ENCODE measurements at places on chromosomes 16 and 17.

- DNase-seq, result no peak
Measured at GRCh38 chr17:11244776-11245175, 3.8 kb downstream of the SHISA6 start.

DNA sequence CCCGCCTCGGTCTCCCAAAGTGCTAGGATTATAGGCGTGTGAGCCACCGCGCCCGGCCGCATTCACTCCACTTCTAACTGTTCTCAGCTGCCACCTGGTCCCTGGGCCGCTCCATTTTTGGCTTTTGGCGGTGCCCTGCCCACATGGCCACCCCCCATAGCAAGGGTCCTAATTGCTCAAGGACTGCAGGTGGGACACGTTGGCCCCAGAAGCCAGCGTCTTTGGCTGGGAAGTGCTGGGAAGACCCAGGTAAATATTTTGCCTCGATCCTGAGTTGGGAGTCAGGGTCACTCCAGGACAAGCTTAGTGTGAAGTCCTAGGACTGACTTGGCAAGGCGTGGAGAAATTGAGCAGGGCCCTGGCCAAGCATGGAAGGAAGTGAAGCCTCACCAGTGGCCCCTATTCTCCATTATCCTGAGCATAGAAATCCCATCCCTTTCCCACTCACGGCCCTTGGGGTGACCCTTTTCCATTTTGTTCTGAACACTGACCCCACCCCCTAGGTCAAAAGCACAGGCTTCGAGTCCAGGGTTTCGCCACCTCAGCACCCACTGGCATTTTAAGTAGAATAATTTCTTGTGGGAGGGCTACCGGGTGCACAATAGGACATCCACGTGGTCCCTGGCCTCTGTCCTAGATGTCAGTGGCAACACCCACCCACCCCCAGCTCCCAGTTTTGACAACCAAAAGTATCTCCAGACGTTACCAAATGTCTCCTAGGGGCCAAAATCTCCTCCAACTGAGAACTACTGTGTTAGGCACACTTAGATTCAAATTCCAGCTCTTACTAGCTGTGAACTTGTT lies 5.9 kb upstream of the WDR81 start:
- DNase-seq, result no peak

DNA sequence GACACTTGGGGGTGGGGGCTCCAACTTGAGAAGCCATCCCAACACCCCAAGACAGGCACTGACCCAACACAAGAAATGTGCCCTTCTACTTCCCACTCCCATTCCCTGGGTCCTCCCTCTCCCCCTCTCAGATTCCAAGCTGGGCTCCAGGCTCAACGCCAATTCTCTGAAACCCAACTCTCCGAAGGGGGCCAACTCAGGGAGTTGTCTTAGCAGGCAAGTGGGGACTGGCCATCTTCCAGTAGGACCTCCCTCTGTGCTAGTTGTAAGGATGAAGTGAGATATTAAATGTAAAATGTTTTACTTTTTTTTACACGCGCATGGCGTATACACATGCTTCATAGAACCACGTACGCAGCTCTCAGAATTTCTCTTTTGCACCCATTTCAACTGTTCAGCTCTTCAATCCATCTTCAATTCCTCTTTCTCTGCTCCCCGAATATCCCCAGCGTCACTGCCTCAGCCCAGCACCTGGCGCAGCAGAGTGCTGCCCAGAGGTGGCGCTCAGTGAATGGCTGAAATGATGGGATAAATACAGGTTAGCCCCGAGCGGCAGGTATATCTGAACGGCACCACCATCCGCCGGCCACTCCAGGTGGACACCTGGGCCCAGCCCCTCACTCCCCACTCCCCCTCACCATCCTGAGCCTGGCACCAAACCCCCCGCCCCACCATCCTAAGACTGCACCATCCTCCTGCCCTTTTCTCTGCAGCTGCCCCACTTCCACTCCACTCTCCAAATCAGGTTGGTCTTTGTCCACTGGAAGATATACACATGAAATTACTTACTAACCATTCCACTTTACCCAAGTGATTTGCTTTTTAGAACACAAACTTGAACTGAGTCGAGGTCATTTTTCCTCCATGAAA lies 43.9 kb upstream of the TNRC6C start:
- DNase-seq, result no peak

DNA sequence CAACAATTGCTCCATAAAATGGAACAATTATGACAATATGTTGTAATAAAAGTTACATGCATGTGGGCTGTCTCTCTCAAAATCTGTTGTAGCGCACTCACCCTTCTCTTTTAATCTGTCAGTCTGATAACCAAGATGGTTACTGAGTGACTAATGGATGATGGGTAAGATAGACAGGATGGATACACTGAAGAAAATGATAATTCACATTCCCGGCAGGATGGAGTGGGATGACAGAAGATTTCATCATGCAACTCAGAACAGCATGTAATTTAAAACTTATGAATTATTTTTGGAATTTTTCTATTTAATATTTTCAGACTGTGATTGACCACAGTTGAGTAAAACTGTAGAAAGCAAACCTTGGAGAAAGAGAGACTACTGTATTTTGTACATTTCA lies 30.5 kb downstream of the CDH13 start:
- DNase-seq, result no peak

DNA sequence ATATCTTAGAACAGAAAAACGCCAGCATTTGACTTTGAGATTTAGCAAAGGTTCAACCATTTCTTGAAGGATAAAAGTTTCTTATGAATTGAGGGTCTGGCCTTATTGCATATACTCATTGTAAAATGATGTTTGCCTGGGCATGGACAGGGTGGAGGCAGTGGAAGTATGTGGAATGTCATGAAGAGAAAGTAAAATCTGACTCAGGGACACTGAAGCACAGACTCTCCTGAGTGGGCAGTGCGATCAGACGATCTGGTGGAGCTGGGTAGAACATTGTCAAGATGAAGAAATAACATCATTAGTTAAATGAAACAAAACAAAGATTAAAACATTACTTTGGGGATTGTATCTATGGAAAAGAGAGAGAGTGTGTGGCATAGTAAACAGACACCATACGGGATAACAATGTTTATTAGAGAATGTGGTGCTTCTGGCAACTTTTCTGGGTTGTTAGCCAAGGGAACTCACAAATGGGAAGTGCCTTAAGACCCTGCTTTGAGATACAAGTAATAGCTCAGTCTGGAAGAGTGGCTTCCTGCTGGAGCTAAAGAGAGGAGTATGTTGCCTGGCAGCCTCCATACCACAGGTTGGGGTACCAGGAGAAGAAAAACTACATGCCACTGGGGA lies 4.4 kb downstream of the MAP3K3 start:
- DNase-seq, result no peak

DNA sequence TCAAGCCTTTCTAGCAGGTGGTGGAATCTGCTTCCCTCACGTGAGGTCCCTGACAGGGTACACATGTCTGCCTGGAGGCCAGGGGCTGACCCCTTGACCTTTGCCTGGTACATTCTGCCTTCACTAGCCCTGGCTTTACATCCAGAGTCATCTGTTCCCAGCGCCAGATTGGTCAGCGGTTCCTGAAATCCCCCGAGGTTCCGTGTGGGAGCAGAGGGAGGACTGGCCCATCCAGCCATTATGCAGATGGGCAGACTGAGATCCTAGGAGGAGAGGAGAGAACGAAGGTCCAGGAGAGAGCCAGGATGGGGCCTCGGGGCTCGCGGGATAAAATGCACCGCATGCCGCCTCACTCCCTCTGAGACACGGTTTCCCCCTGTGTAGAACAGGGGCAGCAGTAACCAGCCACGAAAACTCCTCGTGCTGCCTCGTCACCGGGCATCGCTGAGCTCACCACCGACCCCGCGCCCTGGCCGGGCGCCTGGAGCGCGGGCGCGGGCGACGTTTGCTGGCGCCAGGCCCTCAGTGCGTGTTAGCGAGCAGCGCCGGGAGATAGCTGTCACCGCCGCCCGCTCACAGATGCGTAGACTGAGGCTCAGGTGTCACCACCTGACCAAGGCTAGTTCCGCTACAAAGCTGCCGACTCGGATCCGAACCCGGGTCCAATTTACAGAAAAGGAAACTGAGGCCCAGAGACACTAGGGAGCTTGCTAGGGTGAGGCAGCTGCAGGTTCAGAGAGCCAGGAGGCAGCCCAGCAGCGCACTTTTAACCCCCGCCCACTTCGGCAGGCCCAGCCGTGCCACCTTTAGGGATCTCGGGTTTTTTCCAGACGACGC lies 811 bp upstream of the MAP2K3 start:
- DNase-seq, result no peak

- DNase-seq, result no peak
Measured at GRCh38 chr17:65529761-65530522, 31.5 kb downstream of the AXIN2 start.
